LNCaP clone FGC (cell line): ENCODE measurements at places on chromosomes 16 and 17.

DNA sequence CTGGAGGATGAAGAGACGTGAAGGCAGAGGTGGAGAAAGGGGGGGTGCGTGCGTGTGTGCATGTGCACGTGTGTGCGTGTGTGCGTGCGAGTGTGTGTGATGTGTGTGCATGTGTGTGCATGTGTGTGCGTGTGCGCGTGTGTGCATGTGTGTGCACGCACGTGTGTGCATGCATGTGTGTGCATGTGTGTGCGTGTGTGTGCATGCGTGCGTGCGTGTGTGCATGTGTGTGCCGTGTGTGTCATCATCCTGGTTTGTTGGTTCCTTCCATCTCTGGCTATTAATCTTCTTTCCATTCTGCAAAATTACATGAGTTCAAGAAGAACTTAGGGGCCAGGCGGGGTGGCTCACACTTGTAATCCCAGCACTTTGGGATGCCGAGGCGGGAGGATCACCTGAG is 17.0 kb upstream of the RPL38 start:
- DNase-seq: no peak

GRCh38 chr16:51159296-51159695 is 8.2 kb upstream of the SALL1 start:
- no peak for DNase-seq

- no peak for DNase-seq
These were observed 35.0 kb downstream of the STAT5A start for GRCh38 chr17:42323268-42323773.

DNA sequence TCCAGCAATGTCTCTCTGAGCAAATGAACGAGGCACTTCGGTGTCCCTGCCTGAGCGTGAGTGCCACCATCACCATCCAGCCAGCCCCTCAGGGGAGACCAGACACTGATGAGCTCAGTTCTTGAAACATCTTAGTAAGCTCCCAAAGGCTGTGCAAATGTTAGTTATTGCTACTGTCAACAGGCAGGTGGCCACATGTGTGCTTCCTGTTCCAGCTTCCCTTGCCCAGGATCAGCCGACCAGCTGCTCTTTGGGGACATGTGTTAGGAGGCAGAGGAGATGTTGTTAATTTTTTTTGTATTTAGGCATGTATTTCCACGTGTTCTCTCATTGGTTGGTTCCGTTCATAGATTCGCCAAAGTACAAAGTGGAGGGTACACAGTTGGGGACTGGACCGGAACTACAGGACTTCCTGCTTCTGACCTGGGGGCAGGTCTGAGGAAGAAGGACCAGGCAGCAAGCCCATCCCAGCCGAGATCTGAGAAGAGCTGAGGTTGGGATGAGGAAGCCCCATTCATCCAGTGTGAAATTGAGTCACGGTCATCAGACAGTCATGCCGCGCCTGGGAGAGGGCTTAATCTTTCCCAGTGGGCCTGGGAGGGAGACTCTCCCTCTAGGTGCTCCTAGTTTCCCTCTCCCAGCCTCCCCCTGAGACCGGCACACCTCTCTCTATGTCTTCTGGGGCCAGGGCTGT is 3.8 kb downstream of the TTYH2 start:
- no peak for DNase-seq

- DNase-seq: no peak
These were observed 35.7 kb upstream of the MYLK3 start for GRCh38 chr16:46783800-46784199.

DNA sequence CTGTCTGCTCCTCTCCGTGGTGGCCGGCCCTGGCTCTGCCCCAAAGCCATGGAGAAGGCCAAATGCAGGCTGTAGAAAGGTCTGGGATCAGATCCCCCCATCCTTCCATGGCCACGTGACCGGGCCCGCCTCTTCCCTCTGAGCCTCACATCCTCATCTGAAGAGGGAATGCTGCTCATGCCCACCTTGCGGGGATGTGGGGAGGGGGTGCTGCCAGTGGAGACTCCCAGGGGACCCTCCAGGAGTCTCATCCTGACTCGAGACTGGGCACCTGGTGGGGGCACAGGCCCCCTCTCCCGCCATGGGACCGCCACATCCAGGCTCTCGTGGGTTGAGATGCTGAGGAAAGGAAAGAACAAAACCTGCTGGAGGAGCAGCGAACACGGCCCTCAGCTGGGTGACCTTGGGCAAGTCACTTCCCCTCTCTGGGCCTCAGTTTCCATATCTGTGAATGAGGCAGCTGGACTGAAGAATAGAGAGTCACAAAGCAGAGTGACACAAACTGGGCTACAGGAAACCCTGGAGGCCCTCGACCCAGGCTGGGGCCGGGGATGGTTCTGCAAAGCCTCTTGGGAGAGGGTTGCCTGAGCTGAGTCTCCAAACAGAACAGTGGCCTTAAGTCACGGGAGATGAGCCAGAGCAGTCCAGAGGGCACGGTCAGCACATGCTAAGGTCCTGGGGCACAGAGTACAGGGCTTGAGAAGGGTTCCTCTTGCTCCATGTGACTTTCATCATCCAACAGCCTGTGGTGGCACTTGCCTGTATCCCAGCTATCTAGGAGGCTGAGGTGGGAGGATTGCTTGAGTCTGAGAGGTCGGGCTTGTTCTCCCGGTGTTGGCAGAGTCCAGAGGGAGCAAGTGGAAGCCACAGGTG is 30.1 kb downstream of the SOCS1 start:
- no peak for DNase-seq

- DNase-seq: no peak
These were observed 9.9 kb downstream of the TBX2 start for GRCh38 chr17:61409301-61410112.

DNA sequence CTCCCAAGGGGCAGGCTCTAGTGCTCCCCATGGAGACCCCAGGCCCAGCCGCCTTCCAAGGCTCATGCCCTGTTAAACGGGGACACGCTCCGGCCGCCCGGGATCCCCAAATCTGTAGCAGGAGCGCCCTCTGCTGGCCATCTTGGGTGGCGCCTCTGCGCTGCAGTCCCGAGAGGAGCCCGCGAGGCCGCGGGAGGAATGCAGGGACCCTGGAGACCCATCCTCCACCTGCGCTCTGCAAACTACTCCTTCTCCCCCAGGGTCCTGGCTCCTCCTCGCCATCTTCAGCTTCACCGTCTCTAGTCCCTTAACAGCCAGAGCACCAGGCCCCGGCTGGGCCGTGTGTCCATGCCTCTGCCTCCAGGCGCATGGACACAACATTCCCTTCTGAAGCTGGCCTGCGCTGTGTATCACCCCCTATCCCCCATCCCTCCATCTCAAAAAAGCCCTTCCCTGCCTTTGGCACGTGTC is 23.6 kb upstream of the KRT17 start:
- no peak for DNase-seq

DNA sequence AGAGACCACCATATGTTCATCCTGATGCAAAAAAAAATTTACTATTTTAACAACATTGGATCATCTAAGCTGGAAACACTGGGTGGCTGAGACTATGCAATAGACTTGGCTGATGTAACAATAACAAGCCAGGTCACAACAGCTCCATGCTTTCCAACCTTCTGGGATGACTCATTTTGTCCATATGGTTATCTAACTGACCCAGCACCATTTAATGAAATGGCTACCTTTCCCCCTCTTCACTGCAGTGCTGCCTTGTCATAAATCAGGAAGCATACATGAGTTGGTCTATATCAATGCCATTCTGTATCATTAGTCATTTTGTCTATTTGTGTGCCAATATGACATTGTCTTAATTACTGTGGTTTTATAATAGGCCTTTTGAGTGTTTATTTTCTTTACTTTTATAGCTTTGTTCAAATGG is 217.6 kb upstream of the KCNJ16 start:
- DNase-seq: no peak

- DNase-seq: no peak
These were observed 10.1 kb downstream of the CTRB2 start for GRCh38 chr16:75196836-75197235.

DNA sequence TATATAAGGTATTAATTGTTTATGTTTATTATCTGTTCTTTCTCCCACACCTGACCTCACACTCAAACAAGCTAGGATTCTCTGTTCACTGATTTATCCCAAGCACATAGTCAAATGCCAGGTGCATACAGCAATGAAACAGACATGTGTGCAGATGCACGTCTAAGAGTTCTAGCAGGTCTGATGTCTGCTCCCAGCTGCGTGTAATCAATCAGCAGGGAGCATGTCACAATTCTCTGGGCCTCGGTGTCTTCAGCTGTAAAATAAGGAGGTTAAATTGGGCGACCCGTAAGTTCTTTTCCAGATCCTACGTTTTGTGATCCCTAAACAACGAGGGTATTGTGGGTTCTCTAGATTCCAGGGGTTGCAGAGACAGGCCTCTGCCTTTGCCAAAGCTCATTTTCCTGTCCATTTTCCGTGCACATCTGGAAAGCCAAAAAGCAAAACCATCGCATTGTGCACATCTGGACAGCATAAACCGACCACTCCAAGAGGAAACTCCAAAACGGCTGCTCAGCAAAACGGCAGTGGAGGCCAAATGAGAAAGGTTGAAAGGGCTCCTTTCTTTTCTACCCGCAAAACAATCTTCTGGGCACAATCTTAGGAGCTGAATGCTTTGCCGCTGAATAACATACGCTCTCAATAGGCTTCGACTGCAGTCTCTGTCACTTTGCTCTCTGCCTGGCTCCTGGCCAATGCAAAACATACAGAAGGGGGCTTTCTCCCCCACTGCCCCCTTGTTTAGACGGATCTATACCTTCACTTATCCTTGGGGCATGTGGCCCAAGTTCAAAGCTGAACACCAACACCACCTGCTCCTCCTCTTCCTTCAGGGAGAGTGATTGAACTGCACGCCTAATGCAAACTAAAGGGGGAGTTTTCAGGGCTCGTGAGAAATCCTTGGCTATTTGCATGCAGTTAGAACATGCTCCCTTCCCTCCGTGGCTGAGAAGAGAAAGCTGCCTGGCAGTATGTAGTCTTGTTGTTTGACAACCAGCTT is 426.3 kb downstream of the SLC39A11 start:
- DNase-seq: peak; percentile 40

DNA sequence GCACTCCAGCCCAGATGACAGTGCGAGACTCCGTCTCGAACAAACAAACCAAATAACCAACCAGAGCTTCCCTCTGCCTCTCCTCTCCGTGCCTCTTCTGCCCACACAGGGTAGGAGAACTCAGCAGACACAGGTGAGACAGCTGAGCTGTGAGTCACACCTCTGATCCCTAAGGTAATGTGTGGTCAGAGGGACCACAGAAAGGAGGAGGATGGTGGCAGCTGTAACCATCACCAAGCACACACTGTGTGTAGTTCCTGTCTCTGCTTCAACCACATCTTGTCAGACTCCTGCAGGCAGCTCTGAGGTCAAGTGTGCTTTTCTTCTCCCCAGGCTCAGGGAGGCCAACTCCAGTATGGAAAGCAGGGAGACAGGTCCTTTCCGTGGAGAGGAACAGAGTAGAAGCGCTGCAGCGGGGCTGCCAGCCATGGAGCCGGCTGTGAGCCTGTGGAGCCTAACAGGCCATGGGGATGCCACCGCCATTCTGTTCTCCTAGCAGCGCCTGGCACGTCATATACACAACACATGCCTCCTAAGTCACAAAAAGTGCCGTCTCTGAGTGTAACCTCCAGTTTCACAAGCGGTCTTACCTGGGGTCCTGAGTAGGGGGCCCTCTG is 7.1 kb downstream of the NUDT16L1 start:
- no peak for DNase-seq

DNA sequence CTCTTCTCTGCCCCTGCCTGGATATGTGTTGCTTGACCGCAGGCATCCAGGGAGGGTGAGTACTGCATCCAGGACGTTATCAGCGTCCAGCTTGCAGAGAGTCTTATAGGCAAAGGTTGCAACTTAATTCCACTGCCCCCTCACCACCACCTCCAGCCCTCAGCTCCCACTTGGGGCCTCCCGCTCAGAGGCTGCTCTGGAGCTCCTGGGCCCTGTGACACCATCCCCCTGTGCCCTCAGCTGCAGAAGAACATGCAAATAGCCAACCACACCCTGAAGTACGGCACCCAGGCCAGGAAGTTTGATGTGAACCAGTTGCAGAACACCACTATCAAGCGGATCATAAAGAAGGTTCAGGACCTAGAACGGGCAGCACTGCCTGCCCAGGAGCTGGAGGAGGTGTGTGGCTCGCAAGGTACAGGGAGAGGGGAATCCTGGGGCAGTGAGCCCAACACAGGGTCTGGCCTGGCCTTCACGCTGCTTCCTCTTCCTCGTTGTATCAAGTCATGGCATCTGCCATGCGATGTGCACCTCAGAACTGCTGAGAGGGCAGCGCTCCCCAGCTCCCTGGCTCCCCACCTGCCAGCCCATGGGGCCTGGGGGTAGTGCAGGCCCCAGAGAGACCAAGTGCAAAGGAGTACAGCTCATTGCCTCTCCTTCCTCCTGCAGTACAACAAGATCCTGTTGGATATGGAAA is 9.6 kb downstream of the ACE start:
- DNase-seq: no peak

DNA sequence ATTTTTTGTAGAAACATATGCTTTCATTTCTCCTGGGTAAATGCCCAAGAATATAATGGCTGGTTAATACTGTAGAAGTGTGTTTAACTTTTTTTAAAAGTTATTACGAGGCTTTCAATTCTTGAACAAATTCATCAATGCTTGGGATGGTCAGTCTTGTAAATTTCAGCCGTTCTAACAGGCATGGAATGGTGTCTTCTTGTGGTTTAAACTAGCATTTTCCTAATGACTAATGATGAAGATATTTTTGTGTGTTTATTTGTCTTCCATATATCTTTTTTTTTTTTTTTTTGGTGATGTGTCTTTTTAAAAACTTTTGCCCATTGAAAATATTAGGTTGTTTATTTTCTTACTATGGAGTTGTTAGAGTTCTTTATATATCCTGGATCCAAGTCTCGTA is 67.1 kb downstream of the MGAT5B start:
- no peak for DNase-seq

DNA sequence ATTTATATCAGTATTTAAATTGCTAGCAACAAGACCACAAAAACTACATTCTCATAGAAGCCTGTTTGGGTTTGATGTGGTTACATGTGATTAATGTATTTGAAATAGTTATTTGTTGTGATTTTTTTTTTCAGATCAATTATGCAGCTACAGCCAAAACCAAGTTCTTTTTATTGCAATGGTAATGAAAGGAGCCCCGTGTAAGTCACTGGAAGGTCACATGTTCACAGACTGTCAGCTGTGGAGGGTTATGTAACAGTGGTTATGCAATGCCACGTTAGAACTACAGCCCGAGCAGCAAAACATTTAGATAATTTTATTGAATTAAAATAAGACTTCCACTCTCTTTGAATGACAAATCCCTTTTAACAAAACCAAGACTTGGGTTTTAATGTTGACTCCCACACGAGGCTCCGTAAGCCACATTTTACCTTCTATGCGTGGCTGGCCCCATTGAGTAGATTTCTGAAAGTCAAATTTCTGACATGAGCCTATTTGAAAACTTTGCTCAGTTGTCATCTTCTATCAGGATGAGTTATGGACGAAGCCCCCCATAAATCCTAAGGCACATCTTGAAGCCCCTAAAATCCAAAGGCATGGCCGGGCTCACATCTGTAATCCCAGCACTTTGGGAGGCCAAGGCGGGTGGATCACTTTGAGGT is 41.8 kb upstream of the SEC14L1 start:
- DNase-seq: no peak
